ENCODE measurements at places on chromosomes 1 and 21. TPM values are rescaled to one million over a fixed set of nuclear protein-coding genes. Genes with fewer than 3 reads are reported as not detected.

DNA sequence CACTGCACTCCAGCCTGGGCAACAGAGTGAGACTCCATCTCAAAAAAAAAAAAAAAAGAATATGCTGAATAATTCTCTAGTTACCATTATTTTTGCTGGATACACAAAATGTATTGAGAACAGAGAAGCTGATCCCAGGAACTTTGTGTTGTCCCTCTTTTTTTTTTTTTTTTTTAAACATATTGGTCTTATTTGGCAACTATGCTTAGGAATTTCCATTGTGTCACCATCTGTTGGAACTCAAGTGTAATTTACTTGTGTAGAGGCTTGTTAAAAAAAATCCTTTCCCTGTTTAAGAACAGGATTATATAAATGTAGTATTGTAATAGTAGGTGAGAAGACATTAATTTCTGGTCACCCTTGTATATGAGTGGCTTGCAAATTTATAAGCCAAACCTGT is 28.6 kb downstream of the CAMSAP2 start:
- peaks cover 41% of the 10 kb centered on the region for H3K36me3 ChIP-seq
- H3K4me3 ChIP-seq: no peak overlapping the region
- H3K4me1 ChIP-seq: no peaks in the 10 kb centered on the region
- DNase-seq: no peak

GRCh38 chr1:98557895-98558294 is 103.6 kb upstream of the SNX7 start:
- H3K36me3 ChIP-seq: no peaks in the 10 kb centered on the region
- H3K27ac ChIP-seq: no peak overlapping the region
- H3K27me3 ChIP-seq: no peaks in the 10 kb centered on the region
- DNase-seq: no peak
- H3K4me3 ChIP-seq: no peak overlapping the region

Gene NES
- 1.5 TPM for total RNA-seq

Gene UBASH3A
- not detected for total RNA-seq

Gene SMPDL3B
- total RNA-seq: under 0.01 TPM

Gene IGSF3
- total RNA-seq: under 0.01 TPM

Gene ATP1A4
- total RNA-seq: not detected
